Epithelial cell of prostate (primary cell): ENCODE measurements at places on chromosomes 13 and 19.
A peak's percentile ranks its signal among the peaks of the same experiment; 100 is the strongest.

DNA sequence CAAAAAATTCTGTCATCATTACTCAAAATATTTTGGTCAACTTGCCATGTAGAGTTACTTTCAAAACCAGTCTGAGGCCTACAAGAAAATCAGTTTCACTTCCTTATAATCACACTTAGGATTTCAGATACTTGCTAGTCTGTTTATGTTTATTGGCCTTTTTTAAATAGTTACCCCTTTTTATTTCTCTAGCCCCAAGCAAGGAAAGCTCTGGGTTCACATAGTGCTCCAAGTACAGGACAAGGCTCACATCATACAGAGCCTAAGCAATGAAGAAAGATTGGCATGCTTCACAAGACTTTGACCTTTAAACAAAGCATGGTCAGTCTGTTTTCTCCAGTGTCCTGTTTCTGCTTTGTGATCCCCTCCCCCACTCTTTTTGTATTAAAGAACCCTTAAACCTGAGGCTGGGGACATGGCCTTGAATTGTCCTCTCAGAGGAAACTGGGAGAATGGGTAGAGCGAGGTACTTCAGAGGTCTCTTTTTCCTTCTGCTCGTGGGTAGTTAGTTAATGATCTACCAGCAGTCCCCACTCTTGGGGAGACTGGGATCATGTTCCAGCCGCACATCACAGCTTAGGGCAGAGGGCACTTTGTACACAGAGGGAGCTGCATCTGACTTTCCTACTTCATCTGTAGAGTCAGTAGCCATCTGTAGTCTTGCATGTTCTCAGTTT lies 30.7 kb downstream of the CEACAM1 start:
- no peak for DNase-seq

DNA sequence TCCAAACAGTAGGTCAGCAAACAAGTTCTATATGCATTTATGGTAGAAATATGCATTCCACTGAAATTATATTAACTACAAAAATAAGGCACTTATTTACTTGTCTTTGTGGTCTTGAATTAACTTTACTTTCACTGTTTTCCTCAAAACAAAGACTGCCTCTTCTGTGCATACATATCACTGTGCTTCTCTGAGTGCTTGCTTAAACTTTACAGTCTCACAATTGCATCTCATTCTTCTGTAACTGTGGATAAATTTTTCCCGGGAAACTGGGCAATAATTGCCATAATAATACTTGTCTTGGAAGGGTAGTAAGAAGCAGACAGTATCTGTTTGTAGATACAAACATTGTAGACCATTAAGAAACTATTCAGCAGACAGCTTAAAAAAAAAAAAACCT lies 38.4 kb downstream of the EFNB2 start:
- DNase-seq = no peak

- peak; percentile 41 for DNase-seq
These were observed 350.9 kb downstream of the FOXO1 start for GRCh38 chr13:40315416-40316064.

DNA sequence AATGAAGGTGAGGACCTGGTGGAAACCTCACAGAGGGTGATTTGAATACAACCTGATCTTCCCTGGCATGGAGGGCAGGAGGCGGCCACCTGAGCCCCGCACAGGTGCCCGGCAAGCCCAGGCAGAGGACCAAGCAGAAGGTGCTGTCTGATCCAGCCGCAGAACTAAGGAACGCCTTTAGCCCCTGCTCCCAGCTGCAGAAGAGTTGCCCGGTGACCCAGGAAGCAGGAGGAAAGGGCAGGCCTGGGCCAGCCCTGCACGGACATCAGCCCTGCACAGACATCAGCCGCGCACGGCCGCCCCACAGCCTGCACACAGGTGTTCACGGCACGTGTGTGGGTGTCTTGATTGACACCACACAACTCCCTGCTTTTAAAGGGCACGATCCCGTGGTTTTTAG lies 43.1 kb downstream of the RASA3 start:
- no peak for DNase-seq

- DNase-seq = no peak
These were observed 1437.6 kb downstream of the UQCRFS1 start for GRCh38 chr19:27775395-27775794.

- DNase-seq = no peak
These were observed 313.9 kb downstream of the KLF12 start for GRCh38 chr13:73820285-73820684.

GRCh38 chr19:45117167-45117594 lies 24.2 kb downstream of the PPP1R37 start:
- DNase-seq = no peak

- no peak for DNase-seq
These were observed 25.5 kb upstream of the SLC1A5 start for GRCh38 chr19:46813839-46814358.

GRCh38 chr13:101325423-101325822 lies 90.9 kb downstream of the NALCN start:
- no peak for DNase-seq

DNA sequence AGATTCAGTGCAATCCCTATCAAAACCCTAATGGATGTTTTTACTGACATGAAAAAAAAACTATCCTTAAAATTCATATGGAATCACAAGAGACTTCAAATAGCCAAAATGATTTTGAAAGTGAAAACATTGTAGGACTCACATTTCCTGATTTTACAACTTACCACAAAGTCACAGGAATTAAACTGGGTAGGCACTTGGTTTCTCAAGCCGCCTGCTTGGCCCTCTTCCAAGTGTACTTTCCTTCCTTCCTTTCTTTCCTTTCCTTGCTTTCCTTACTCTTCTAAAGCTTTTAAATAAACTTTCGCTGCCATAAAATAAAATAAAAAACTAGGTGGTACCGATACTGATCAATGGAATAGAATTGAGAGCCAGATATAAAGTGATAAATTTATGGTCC lies 21.0 kb upstream of the CD33 start:
- DNase-seq = no peak

DNA sequence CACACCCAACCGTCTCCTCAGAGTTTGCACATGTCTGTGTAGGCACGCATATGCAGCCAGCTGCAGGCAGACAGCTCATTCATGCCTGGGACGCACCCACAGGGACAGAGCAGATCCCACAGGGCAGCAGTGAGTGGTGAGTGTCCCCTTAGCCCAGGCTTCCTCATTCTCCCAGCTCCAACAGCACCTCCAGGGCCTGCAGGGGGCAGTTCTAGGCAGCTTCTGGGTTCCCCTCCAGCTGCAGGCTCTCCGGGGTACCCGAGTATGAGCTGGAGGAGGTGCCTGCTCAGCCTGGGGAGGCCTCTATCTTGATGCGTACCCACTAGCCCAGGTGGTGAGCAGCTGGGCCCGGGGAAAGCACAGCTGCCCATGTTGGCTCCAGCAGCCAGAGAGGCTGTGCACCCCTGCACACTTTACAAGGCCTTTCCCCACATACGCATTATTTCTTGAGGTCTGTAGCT lies 1.3 kb upstream of the SHANK1 start:
- peak; percentile 48 for DNase-seq

DNA sequence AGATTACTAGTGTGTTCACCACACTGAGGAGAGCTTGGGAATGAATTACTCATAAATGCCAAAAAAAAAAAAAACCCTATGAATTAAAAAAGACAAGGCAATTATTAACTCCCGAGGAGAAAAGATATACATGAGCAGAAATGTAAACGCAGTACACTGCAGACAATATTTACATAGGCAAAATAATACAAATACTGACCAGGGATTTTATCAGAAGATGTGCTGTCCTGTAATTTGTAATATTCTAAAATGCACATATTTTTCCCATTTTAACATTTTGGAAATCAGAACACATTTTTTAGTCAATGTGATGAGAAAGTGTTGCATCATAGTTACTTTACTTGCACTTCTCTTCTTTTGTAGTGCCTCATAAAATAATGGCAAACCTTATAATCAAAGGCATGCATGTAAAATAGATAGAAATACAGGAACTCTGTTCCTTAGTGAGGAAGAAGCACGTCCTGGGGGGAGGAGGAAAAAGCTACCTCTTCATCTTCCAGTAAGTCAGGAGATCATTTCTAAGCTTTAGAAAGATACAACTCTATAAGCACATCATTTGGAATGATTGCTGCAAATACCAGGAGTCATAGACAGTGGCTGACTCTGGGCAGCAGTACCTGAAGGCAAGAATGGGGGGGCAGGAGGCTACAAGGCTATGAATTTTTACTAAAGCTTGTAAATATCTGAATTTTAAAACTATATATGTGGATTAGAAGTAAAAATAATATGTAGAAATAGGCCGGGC lies 46.3 kb upstream of the KATNAL1 start:
- no peak for DNase-seq

- no peak for DNase-seq
These were observed 559 bp upstream of the SSBP4 start for GRCh38 chr19:18418483-18419194.

GRCh38 chr19:12912571-12912970 lies 6.5 kb downstream of the SYCE2 start:
- no peak for DNase-seq

GRCh38 chr19:5864725-5865486 lies 5.4 kb downstream of the FUT5 start:
- no peak for DNase-seq

GRCh38 chr19:44113784-44114390 lies 688 bp downstream of the ZNF225 start:
- DNase-seq = no peak
